ENCODE measurements at places on chromosomes 3 and 15.

DNA sequence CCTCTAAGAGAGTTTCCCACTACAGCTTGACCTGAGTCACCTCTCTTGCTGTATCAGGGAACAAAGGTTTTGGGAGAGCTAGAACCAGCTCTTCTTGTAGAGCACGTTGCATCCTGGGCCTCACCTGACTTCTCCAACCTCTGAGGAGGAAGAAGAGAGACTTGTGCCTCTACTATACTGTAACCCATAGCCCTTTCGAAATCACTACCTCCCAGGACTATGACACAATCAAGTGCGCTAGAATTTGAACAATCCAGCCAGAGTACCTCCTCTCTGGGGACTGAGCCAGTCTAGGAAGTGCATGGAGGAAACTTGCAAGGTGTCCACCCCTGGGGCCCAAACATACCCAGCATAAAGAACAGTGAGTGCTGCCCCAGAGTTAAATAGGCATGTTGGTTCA is 192.8 kb upstream of the BHLHE40 start:
- no peak for DNase-seq

GRCh38 chr15:61411902-61412510 is 182.9 kb upstream of the RORA start:
- no peak for DNase-seq

GRCh38 chr3:105584003-105584790 is 217.5 kb downstream of the ALCAM start:
- DNase-seq: no peak

- no peak for DNase-seq
These were observed 70.7 kb downstream of the SOX2 start for GRCh38 chr3:181782306-181782954.

DNA sequence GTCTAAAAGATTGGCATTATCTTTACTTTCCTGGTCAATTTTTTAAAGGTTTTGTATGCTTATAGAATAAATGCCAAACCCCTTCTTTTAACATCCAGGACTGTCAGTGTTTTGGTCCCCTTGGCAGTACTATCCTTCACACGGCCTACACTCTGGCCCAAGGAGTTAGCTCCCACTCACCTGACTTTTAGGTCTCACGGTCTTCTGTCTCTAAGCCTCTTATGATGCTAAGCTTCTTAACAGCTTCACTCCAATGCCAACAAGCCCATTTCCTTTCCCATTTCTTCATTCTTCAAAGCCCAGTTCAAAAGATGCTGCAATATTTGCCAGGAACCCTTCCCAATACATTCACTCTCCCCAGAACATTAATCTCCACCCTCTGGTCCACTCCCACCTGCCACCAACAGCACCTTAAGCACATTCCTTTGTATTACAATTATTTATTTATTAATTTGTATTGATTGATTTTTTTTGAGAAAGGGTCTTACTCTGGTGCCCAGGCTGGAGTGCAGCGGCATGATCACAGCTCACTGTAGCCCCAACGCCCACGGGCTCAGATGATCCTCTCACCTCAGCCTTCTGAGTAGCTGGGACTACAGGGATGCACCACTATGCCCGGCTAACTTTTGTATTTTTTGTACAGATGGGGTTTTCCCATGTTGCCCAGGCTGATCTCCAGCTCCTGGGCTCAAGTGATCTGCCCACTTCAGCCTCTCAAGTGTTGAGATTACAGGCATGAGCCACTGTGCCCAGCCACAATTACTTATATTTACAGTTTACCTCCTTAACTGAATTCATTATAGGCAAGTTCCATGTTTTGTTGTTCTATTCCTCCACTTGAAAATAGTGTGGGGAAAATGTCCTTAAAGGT is 27.8 kb downstream of the IFT80 start:
- no peak for DNase-seq

GRCh38 chr3:189355481-189356201 is 183.9 kb downstream of the TPRG1 start:
- no peak for DNase-seq

DNA sequence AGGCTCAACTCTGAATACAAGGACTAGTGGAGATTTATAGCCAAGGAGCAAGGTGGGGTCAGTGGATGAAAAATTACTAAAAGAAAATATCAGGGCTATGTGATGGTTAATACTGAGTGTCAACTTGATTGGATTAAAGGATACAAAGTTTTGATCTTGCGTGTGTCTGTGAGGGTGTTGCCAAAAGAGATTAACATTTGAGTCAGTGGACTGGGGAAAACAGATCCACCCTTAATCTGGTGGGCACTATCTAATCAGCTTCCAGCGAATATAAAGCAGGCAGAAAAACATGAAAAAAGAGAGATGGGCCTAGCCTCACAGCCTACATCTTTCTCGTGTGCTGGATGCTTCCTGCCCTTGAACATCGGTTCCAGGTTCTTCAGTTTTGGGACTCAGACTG is 14.4 kb upstream of the SENP7 start:
- no peak for DNase-seq

- no peak for DNase-seq
These were observed 51.8 kb upstream of the RFX7 start for GRCh38 chr15:56295433-56295832.

- DNase-seq: no peak
These were observed 326.7 kb downstream of the IGSF11 start for GRCh38 chr3:118707991-118708390.

DNA sequence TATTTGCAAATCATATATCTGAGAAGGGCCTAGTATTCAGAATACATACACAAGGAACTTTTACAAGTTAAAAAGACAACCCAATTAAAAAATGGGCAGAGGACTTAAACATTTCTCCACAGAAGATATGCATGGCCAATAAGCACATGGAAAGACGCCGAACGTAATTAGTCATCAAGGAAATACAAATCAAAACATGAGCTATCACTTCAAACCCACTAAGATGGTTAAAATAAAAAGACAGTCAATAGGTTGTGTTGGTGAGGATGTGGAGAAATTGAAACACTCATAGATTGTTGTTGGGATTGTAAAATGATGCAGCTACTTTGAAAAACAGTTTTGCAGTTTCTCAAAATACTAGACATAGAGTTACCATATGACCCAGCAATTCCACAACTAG is 61.2 kb upstream of the NEO1 start:
- DNase-seq: no peak

DNA sequence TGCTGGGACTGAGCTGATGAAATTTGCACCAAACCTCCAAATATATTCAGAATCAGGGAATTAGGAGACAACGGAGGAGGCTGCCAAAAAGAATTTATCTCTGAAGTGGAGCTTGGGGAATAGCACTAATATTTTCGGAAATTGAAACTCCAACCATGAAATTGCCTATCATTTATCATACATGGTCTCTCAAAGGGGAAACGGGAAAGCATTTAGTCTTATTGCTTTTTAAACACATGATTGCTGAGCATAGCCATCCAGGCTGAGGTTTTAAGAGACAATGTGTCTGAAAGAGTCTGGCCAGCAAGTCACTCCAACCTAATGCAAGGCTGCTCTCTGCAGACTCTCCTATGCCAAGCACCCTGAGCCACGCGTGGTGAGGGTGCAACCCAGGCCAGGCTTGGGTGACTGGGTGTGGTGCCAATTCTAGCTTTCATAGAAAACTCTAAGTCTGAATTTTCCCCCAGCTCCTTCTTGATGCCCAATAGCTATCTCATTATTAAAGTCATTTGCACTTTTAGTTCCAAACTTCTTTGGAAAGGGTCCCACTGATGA is 200.2 kb downstream of the RPLP1 start:
- DNase-seq: no peak

DNA sequence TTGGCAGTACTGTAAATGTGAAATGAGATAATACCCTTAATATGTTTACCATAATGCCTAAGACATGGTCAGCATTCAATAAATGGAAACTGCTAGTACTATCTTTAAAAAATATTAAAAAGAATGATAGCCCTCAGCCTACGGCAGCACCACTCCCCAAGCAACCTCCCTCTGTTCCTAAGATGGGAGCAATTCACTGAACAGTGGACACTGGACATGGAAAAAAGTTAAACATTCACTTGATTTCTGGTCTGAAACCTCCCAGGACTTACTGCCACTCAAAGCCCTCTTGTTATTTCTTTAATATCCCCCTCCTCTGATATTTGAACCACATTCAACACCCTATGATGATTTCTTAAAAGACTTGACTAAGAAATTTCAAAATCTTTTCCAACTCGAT is 27.0 kb downstream of the NEK4 start:
- no peak for DNase-seq

DNA sequence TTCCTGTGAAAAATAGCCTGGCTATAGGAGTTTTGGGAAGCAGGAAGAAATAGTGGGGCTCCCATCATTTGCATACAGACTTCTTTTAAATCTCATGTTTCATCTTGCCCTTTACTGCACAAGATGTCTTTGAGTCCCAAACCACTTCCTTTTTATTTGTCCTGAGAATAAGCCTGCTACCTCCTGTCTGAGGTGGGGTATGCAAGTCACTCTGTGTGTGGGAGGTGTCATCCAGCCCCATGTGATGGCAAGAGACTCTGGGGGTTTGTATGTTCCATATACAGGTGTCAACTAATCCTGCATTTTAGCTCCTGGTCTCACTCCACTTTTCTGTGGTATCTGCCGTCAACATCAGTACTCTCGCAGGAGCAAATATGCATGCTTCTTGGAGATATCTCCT is 102.0 kb downstream of the OTOL1 start:
- no peak for DNase-seq

GRCh38 chr3:80190051-80190450 is 422.3 kb upstream of the ROBO1 start:
- no peak for DNase-seq

GRCh38 chr3:4656059-4656458 is 162.9 kb downstream of the ITPR1 start:
- DNase-seq: no peak

GRCh38 chr15:98952381-98952803 is 55.2 kb downstream of the PGPEP1L start:
- DNase-seq: no peak

DNA sequence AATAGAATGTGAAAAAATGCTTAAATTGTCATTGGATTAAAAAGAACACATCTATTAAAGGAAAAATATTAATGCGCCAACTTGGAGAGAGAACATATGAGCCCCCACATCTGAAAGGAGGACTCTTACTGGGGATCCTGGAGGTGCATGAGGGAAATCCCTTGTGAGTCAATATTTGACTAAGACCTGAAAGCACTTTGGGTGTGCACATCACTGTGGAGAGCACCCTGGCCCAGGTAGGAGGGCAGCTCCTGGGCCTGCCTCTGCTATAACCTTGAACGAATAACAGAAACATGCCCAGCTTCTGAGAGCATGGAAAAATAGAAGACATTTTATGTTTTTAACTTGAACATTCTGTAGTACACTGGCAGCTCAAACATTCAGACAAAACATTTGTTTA is 199.8 kb downstream of the GAP43 start:
- DNase-seq: no peak

GRCh38 chr15:84829428-84829827 is 12.3 kb downstream of the ALPK3 start:
- DNase-seq: no peak

GRCh38 chr15:76204109-76204845 is 107.0 kb downstream of the ETFA start:
- DNase-seq: no peak

- DNase-seq: no peak
These were observed 562.8 kb downstream of the NR2F2 start for GRCh38 chr15:96893159-96893906.

GRCh38 chr3:132916096-132916495 is 122.1 kb upstream of the TMEM108 start:
- no peak for DNase-seq

GRCh38 chr15:57686657-57687056 is 19.9 kb upstream of the POLR2M start:
- no peak for DNase-seq

GRCh38 chr15:61227950-61228936 is 859 bp downstream of the RORA start:
- DNase-seq: no peak

- no peak for DNase-seq
These were observed 3.7 kb downstream of the MDFIC2 start for GRCh38 chr3:70308760-70309159.

- no peak for DNase-seq
These were observed 36.7 kb downstream of the HMCES start for GRCh38 chr3:129315223-129315997.

DNA sequence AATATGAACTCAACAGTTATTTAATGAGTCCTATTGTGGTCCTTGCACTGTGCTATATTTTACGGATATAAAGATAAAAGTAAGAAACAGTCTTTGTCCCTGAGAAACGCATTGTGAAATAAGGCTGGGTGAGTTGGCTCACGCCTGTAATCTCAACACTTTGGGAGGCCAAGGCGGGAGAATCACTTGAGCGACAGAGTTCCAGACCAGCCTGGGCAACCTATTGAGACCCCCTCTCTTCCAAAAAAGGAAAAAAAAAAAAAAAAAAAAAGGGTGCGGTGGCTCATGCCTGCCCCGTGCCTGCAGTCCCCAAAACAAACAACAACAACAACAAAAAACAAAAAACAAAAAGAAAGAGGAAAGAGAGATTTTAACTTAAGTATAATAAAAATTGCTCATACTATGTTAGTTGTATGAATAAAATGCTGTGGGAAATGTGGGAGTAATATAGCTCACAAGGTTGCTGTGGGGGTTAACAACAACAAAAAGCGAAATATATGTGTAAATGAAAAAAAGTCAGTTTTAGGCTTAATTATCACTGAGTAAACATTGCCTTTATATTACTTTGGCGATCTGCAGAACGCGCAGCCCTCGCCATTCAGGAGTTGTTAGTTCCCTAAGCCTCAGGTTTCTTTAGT is 461 bp upstream of the FNDC3B start:
- no peak for DNase-seq

- no peak for DNase-seq
These were observed 2.2 kb downstream of the ACAD9 start for GRCh38 chr3:128881576-128881975.
